ENCODE measurements at places on chromosomes 4 and X.
A peak's percentile ranks its signal among the peaks of the same experiment; 100 is the strongest.

GRCh38 chr4:40939856-40940255, 190.1 kb downstream of the NSUN7 start:
- DNase-seq, result no peak

GRCh38 chr4:180788729-180789128, 1454.5 kb upstream of the TENM3 start:
- DNase-seq, result no peak

DNA sequence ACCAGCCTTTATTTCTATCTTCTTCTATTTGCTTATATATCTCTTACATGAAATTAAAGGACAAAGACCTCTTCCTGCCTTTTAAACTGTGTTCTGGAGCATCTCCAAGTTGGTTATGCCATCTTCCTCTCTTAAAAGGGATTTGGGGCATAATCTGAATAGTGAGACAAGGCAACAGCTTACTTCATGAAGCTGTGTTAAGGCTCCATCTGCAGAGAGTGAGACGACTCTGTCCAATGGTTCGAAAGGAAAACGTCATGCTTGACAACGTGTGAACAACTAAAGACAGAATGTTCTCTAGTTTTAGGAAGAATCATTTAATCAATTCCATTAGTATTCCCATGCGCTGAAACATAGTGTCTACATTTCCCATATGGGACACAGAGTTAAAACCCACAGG, 59.4 kb downstream of the GPM6A start:
- no peak for DNase-seq

- DNase-seq, result no peak
Measured at GRCh38 chr4:152810715-152811287, 31.0 kb downstream of the ARFIP1 start.

DNA sequence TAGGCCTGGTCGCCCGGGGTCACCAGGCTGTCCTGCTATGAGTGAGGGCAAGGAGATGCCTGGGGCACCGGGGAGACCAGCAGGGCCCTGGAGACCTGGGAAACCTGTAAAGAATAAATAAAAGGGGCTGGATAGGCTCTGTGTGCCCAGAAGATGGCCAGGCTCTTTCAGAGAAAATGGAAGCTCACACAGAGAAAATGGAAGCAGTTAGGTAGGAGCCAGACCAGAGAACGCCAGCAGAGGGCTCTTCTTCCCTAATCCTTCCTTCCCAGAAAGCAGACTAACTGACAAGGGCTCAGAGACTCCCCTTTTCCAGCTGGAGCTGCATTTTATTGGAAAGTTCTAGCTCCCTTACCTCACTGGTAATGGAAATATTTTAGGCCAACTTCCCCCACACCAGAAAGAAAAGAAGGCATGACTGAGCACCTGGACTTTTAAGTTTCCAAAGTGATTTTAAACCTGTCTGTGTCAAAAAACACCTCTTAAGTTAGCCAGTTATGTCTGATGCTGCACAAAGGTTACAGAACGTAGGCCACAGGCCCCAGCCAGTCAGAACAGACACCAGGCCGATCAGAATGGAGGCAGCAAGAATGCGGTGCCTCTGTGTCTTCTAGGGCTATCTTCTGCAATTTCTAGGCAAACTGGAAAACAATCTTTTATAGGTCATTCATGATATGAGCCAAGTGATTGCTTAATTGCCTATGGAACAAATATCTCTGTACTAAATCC, 74.0 kb downstream of the ATG4A start:
- DNase-seq, result peak; percentile 43

GRCh38 chrX:48761674-48762471, at the start of gene GLOD5:
Gene GLOD5 (plus strand): TSS chrX:48761747. CDS start chrX:48761791, 44 bp downstream.
- DNase-seq, result no peak

GRCh38 chr4:157739242-157739641, 433.6 kb downstream of the GASK1B start:
- no peak for DNase-seq
